Kidney (tissue), 22 donors: ENCODE measurements at places on chromosomes 11 and 22. TPM values are rescaled to one million over a fixed set of nuclear protein-coding genes. Genes with fewer than 3 reads are reported as not detected.

The KCNJ11 gene
- total RNA-seq, result 4.8 TPM

The CBX7 gene
- 65.2 TPM for total RNA-seq

The CCDC116 gene
- total RNA-seq, result 0.22 TPM

The KCNJ4 gene
- total RNA-seq, result 0.13 TPM

The JAM3 gene
- total RNA-seq, result 19.5 TPM

The TMEM258 gene
- total RNA-seq, result 92.1 TPM

The PIWIL4 gene
- total RNA-seq, result 6.0 TPM

The SMPD1 gene
- total RNA-seq, result 76.0 TPM

- peaks cover under 1% of the 10 kb centered on the region for H3K4me1 ChIP-seq
- H3K4me3 ChIP-seq, result no peak overlapping the region
- DNase-seq, result no peak
- no peak overlapping the region for H3K27ac ChIP-seq
Observed at GRCh38 chr11:64814712-64815187, 4.4 kb upstream of the MEN1 start.

DNA sequence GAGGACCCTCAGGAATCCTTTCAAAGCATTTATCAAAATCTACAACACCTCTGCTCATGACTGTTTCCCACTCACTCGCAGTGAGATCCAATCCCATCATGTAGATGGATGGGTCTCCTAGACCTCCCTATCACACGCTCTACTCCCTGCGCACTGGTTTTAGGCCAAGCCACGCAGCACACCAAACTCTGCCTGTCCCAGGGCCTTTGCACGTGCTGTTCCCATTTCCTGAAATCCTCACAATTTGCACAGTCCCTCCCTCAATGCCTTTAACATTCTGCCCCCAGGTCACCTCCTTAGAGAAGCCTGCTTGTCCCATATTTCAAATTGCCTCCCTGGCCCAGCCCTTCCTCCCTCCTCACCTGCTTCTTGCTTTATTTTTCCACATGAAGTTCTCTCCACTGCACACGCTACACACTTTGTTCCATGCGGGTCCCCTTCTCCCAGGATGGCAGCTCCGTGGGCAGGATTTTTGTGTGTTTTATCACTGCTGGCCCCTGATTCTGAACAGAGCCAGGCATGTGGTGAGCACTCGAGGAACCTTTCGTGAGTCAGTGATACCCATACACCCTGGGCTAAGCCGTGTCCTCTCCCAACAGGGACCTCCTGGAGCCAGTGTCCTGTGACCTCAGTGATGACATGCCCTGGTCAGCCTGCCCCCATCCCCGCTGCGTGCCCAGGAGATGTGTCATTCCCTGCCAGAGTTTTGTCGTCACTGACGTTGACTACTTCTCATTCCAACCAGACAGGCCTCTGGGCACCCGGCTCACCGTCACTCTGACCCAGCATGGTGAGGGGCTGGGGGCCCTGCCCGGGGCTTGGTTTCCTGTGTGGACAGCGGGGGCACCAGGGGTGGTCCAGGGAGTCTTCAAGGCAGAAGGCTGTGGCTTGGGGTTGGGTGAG, 12.2 kb downstream of the CSF2RB start:
- no peak for DNase-seq
- H3K27me3 ChIP-seq, result no peaks in the 10 kb centered on the region
- no peak overlapping the region for H3K4me3 ChIP-seq
- H3K36me3 ChIP-seq, result no peaks in the 10 kb centered on the region
- H3K27ac ChIP-seq, result no peak overlapping the region

GRCh38 chr22:48825802-48826520, 1001.7 kb downstream of the BRD1 start:
- H3K27ac ChIP-seq, result no peak overlapping the region
- no peaks in the 10 kb centered on the region for H3K27me3 ChIP-seq
- peak; percentile 65 for DNase-seq
- no peaks in the 10 kb centered on the region for H3K36me3 ChIP-seq
- H3K4me3 ChIP-seq, result no peak overlapping the region
- no peaks in the 10 kb centered on the region for H3K4me1 ChIP-seq

GRCh38 chr22:32338757-32339156, 18.9 kb upstream of the RFPL3 start:
- H3K4me3 ChIP-seq, result no peak overlapping the region
- no peaks in the 10 kb centered on the region for H3K36me3 ChIP-seq
- no peak overlapping the region for H3K27ac ChIP-seq
- no peaks in the 10 kb centered on the region for H3K4me1 ChIP-seq

- H3K4me3 ChIP-seq, result no peak overlapping the region
- no peak overlapping the region for H3K27ac ChIP-seq
- H3K27me3 ChIP-seq, result no peaks in the 10 kb centered on the region
- no peaks in the 10 kb centered on the region for H3K4me1 ChIP-seq
Observed at GRCh38 chr11:133965031-133965601, 8.3 kb upstream of the IGSF9B start.

DNA sequence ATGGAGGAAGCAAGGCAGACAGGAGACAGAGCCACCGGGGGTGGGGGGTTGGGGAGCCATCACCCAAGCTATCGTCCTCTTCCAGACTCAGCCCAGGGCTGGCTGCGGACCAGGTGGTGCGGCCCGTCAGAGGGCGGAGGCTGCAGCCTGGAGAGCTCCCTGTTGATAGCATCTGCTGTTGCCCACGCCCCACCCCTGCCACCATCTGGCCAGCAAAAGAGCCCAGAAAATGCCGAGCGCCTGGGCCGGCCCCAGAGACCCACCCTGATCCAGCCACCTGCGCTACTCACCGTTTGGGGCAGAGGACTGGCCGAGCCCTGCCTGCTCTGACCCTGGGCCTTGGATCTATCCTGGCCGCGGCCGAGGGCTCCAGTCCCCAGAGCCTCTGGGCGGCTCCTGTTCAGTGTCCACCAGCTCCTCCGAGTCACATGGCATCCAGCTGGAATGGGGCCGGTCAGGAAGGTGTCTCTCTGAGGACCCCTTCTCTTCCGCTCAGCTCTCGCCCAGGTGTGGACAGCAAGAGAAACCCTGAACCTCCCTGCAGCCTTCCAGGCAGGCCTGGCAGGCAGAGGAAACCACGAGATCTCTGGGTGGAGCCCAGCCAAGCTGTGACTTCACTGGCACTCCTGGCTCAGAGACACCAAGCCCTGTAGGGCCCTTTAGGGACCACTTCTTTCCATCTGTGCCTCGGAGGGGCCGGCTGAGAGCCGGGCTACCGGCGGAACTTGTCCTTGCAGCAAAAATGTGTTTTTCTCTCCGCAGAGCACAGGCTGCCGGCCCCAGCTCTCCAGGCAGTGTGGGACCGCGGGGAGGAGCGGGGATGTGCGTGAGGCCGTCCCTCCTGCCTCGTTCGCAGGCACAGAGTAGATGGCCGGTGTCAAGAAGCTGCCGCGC, at the start of gene MRGPRE:
MRGPRE (minus strand) TSS at position 567 of the 894 bp plus-strand sequence. CDS start 3,618 bp downstream, outside the sequence.
- no peaks in the 10 kb centered on the region for H3K36me3 ChIP-seq
- H3K27me3 ChIP-seq, result no peaks in the 10 kb centered on the region
- no peak within 1 kb of the TSS for H3K27ac ChIP-seq

DNA sequence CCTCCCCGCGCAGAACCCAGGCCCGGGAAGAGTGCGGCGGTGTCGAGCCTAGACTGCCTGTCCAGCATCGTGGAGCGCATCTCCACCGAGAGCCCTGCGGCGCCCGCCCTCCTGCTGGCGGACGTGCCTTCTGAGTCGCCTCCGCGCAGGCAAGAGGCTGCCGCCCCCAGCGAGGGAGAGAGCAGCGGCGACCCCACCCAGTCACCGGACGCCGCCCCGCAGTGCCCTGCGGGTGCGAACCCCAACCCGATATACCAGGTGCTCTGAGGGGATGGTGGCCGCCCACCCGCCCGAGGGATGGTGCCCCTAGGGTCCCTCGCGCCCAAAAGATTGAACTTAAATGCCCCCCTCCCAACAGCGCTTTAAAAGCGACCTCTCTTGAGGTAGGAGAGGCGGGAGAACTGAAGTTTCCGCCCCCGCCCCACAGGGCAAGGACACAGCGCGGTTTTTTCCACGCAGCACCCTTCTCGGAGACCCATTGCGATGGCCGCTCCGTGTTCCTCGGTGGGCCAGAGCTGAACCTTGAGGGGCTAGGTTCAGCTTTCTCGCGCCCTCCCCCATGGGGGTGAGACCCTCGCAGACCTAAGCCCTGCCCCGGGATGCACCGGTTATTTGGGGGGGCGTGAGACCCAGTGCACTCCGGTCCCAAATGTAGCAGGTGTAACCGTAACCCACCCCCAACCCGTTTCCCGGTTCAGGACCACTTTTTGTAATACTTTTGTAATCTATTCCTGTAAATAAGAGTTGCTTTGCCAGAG, 2.0 kb downstream of the MYOD1 start:
- no peaks in the 10 kb centered on the region for H3K4me1 ChIP-seq
- DNase-seq, result no peak
- H3K27ac ChIP-seq, result no peak overlapping the region
- no peaks in the 10 kb centered on the region for H3K36me3 ChIP-seq
- peaks cover 41% of the 10 kb centered on the region for H3K27me3 ChIP-seq

DNA sequence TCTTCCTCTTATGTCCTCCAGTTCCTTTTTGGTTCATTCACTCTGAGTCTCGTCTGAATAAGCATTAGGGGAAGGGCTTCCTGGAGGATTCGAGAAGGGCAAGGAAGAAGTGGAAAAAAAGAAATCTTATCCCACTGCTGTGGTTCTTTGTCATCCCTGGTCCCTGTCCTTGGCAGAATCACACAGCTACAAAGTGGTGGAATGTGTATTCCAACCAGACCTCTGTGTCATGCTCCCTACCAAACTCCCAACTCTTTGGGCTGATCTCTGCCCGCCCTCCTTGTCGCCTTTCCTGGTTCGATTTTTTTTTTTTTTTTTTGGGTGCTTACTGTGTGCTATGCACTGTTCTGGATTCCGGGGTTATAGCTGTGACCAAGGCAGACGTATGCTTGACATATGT, 61.0 kb downstream of the TEAD1 start:
- no peaks in the 10 kb centered on the region for H3K27me3 ChIP-seq
- H3K4me1 ChIP-seq, result no peaks in the 10 kb centered on the region
- H3K27ac ChIP-seq, result no peak overlapping the region
- no peak overlapping the region for H3K4me3 ChIP-seq
- no peak for DNase-seq

- H3K36me3 ChIP-seq, result no peaks in the 10 kb centered on the region
- H3K27me3 ChIP-seq, result no peaks in the 10 kb centered on the region
Observed at GRCh38 chr11:75135021-75135650, 15.8 kb upstream of the SLCO2B1 start.

DNA sequence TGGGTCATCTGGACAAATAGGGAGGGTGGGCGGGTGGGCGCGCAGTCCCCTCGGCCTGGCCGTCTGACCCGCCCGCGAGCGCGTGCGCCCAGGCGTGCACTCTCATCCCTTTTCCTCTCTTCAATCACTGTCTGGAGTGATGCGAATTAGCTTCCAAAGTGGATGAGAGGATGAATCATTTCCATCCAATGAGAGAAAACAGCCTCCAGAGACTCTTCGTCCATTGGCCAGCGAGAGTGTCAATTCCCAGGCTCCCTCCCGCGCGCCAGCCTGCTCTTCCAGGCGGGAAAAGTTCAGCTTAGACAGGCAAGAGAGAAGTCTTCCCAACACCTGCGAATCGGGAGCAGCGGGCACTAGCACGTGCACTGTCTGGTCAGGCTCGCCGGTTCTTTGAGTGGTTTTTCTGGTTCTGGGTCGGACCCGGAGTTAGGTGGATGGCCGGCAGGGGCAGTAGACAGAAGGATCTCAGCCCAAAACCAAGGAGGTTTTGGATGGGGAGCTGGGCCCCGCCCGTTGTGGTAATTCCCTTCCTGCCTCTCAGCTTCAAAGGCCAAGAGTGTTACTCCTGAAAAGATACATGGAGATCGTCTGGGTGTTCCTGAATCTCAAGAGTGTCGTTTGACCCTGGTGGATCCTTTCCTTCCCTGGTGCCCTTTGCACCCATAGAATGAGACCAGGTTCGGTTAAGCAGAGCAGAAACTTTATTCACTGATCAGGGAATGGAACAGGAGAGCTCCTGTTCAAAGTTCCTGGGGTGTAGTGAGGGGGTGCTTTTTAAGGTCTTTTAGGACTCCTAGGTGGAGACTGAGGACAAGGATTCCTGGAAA, 33.4 kb upstream of the GLYATL1 start:
- no peaks in the 10 kb centered on the region for H3K27me3 ChIP-seq
- DNase-seq, result peak; percentile 91
- H3K36me3 ChIP-seq, result no peaks in the 10 kb centered on the region

- no peak overlapping the region for H3K27ac ChIP-seq
- no peaks in the 10 kb centered on the region for H3K4me1 ChIP-seq
- no peak overlapping the region for H3K4me3 ChIP-seq
Observed at GRCh38 chr11:71333473-71333872, 81.1 kb upstream of the SHANK2 start.

GRCh38 chr22:26174280-26174679, 5.0 kb downstream of the SEZ6L start:
- H3K27ac ChIP-seq, result no peak overlapping the region
- no peaks in the 10 kb centered on the region for H3K36me3 ChIP-seq
- DNase-seq, result no peak
- peaks cover 18% of the 10 kb centered on the region for H3K27me3 ChIP-seq
- peaks cover 4% of the 10 kb centered on the region for H3K4me1 ChIP-seq

DNA sequence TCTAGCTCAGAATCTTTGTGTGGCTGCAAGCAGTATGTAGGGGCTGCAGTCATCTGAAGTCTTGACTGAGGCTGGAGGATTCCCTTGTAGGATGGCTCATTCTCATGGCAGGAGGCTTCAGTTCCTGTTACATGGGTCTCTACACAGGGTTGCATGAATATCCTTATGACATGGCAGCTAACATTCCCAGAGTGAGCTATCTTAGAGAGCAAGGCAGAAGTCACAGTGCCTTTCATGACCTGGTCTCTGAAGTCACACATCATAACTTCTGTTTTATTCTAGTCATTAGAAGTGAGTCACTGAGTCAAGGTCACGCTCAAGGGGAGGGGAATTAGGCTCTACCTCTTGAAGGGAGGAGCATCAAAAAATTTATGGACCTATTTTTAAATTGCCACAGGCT, 10.3 kb upstream of the SPON1 start:
- H3K4me3 ChIP-seq, result no peak overlapping the region
- H3K27me3 ChIP-seq, result no peaks in the 10 kb centered on the region
- no peak for DNase-seq
- H3K36me3 ChIP-seq, result no peaks in the 10 kb centered on the region
- no peaks in the 10 kb centered on the region for H3K4me1 ChIP-seq
- no peak overlapping the region for H3K27ac ChIP-seq

DNA sequence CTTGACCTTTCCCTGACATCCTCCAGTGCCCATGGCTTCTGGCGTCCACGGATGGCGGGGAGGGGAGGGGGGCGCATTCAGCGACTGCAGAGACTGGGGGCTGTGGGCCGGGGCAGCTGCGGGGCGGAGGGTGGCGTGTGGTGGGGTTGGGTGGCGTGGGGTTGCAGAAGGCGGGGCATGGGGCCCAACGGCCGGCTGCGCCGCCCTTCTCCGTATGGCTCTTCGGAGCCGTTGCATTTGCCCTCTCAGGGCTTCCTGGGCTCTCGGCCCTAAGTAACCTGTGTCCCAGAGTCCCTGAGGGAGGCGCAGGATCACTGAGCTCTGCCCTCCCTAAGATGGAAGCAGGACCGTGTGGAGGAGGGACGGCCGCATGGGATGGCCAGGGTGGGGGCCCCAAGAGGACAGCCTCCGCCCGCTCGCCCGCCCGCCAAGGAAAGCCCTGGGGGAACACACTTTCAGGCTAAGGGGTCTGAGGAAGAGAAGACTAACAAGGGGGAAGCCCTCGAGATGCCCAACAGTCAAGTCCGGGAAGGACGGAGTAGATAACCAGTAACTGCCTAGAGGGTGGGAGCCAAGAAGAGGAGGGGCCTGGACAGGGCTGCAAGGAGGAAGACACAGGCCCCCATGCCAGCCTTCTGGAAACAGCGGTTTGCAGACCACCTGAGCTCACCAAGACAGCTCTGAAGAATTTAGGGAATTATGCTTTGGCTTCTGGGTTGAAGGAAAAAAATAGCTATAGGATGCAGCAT, 9.2 kb upstream of the AIFM3 start:
- H3K4me3 ChIP-seq, result peak overlapping the region; percentile 67
- peaks cover 3% of the 10 kb centered on the region for H3K36me3 ChIP-seq
- peak overlapping the region; percentile 51 for H3K27ac ChIP-seq
